Pulmonary artery endothelial cell (primary cell): ENCODE measurements at places on chromosomes 7 and 10. TPM values are rescaled to one million over a fixed set of nuclear protein-coding genes. Genes with fewer than 3 reads are reported as not detected.

GHRHR gene
- not detected in 2 replicates for total RNA-seq

SPDYE11 gene
- total RNA-seq: not detected in 2 replicates

KIF5B gene
- total RNA-seq: 145 and 175 TPM in 2 replicates

TRPV6 gene
- total RNA-seq: not detected in 2 replicates

AS3MT gene
- 1.4 and 3.0 TPM in 2 replicates for total RNA-seq
